ENCODE measurements at places on chromosomes 4 and X.

- no peak for DNase-seq
These were observed 172.8 kb upstream of the EDNRA start for GRCh38 chr4:147307896-147308674.

- no peak for DNase-seq
These were observed 71.5 kb downstream of the TSPAN5 start for GRCh38 chr4:98586962-98587354.

DNA sequence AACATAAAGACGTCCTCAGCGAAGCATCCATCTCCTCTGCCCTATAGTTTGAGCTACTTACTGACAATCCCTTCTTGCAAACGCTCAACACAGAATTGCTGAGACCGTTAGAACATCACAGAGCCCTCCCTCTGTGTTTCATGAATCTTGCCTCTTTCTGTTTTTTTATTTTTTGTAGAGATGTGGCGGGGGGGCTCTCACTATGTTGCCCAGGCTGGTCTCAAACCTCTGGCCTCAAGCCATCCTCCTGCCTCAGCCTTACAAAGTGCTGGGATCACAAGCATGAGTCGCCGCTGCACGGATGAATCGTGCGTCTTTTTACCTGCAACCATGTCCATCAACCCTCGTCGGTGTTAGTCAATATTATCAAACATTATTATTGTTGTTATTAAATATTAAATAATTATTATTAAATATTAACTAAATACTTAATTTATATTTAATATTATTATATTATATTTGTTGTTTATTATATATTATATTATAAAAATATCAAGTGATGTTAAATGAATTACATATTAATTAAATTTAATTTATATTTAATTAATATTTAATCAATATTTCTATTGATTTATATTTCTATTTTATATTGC lies 200.7 kb downstream of the CRLF2 start:
- no peak for DNase-seq

GRCh38 chr4:16764622-16765021 lies 133.8 kb downstream of the LDB2 start:
- DNase-seq = no peak

DNA sequence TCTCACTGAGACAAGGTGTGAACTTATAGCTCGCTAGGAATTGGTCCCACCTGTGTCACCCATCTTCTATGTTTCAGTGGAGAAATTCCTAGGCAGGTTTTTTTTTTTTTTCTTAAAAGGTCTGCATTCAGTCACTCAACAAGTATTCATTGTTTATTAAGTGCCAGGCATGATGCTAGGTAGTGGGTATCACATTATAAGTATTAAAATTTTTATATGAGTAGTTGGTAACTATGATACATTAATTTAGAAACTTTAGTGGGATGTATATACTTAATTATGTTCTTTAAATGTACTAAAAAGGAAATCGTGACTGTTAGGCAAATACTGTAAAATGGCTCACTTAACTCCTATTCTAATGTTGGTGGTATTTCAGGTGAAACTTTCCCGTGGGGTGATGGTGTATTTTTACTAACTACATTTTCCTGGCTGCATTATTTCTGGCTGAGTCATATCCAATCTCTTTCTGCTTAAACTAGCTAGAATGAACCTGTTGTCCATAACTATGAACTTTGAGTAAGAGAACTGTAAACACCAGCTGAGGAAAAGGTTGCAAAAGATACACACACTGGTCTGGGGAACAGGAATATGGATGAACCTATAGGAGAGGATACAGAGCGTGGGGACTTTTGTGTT lies 49.3 kb upstream of the MED14 start:
- DNase-seq = peak; percentile 31

DNA sequence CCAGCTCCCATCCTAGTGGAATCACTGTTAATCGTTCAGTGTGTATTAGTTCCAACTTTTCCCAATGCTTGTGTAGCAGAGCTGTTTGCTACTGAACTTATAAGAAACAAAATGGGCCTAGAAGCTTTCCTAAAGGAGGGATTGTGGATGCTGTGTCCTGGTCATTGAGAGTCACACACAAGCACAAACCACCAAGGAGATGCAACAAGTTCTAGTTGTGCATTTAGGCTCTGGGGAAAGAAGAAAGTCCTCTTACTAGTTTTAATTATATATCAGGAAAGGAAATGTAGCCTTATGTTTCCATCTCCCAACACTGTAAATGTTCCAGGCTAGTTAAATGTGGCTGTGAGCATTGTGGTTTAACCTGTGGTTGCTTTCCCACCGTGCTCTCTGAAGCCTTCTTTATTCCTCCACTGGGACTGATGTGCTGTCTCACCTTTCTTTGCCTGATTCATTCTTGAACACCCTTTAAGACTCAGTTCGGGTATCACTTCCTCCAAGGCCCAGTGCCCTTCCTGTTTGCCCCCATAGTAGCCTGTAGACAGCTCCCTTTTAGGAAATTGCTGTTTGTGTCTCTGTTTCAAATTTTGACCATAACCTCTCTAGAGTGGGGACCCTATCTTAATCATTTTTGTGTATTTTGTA lies 34.3 kb downstream of the ATP10D start:
- peak; percentile 21 for DNase-seq

DNA sequence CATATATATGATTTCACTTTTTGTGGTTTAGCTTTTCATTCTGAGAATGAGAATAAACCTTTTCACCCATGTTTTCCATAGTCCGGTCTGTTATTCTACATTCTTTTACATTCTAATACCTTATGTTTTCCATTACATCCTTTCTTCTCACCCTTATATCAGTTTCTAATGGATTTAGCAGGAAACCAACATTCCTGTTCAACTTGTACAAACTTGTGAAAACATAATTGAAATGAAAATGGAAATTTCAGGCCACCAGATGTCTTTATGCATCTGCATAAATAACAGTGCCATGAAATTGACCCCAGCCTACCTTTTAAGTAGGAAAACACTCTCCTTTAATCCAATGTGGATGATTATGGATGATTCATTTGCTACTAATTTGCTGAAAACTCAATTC lies 494.8 kb upstream of the ZFP42 start:
- DNase-seq = no peak

DNA sequence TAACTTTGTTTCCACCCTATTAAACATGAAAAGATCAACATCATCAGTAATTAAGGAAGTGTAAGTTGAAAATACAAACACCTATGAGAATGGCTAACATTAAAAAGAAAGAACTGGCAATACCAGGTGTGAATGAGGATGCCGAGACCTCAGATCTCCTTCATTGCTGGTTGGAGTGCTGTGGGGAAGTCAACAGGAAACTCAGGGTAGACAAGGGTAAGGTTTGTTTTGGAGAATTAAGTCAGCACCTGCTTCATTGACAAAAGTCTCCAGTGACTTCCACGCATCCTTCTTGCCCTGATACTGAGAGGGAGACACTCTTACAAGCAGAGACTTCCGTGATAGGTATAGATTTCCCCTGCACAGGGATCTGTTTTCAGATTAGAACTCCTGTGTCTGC lies 106.1 kb downstream of the IRF2 start:
- no peak for DNase-seq

DNA sequence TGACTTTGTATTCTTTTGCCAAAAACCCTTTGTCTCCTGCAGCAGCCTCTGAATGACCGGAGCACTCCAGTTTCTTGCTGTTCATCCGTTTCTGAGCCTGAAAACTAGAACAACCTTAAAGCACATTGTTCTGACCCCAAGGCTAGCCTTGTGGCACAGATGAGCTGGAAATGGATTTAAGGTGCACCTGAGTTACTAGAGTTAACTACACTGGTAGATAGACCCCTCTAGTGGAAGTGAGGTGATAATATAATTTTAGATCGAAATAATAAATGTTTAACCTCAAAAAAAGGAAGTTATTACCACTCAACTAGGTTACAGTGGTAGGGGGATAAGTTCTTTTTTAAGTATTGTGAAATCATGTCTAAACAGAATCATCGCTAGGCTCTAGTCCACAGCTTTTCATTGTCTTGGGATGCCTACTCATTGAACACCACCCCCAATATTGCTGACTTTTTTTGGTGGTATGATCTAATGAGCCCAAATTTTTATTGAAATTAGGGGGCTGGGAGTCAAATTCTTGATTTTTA lies 2.7 kb downstream of the PLS3 start:
- DNase-seq = no peak

DNA sequence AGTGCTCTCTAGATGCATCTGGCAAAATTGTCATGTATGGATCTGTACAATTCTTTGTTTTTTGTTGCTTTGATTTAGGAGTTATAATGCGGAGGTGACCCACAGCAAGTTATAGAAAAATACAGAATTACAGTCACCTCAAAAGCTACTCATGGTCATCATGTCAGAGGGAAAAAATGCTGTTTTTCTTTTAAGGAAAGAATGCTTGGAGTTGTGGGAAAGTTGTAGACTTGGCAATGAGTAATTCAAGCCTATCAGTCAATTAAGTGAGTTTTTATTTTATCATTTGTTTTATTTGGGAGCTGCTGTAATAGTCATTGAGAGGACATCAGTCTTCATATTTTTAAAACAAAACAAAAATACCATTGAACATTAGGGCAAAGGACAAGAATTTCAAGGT lies 16.4 kb downstream of the FHL1 start:
- no peak for DNase-seq

GRCh38 chr4:56618734-56619133 lies 62.4 kb downstream of the HOPX start:
- DNase-seq = no peak

DNA sequence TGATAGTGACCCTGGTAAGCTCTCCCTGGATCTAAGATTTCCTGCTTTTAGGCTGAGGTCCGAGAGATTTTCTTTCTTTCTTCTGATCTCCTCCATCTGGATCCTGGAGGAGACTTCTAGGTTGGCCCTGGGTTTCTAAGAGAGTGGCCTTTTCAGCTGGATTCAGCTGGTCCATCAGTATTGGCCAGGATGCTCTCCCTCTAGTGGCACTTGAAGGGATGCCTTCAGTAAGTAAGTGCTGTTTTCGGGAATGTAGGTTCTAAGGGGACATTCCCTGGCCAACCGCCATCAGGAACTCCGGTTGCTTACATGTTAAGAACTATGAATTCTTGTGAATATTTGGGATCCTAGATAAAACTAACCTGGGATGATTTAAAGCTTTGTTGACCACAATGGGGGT lies 56.9 kb downstream of the SERTM2 start:
- DNase-seq = no peak

- DNase-seq = no peak
These were observed 12.2 kb upstream of the FGF2 start for GRCh38 chr4:122814426-122814825.

GRCh38 chr4:139553751-139554641 lies 2.0 kb downstream of the SETD7 start:
- DNase-seq = no peak

DNA sequence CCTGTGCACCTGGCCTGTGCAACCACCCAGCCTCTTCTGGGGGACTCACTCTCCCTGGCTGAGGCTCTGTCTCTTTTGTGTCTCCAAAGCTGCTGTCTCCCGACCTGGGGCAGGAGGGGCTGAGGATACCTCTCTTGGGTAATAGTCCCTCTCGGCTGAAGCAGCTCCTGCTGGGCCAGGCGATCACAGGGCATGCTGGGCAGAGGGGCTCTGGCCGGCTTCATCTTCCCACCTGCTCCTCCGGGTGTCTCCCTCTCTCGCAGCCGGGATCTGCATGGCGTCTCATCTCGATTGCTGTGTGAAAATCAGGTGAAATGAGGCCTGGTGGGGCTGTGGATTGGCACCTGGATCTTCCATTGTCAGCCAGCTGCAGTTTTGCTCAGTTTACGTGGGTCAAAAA lies 53.2 kb downstream of the MGST2 start:
- DNase-seq = no peak

- no peak for DNase-seq
These were observed 40.5 kb upstream of the OGT start for GRCh38 chrX:71492231-71493065.

DNA sequence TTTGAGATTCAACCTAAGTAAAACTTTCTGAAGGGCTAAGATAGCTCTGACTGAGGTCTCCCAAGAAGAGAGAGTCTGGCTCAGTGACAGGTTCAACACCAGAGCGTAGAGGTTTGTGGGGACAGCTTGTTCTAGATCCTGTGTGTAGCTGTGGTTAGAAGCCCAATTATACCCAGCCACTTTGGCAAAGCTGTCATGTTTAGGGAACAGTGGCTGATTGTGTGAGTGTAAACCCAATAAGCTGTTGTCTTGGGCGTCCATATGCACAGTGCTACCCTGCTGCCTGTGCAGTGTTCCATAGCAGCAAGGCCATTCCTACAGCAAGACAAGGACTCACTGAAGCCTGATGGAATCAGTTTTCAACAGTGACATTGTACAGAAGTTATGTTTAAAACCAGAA lies 11.2 kb upstream of the SCRG1 start:
- DNase-seq = no peak

DNA sequence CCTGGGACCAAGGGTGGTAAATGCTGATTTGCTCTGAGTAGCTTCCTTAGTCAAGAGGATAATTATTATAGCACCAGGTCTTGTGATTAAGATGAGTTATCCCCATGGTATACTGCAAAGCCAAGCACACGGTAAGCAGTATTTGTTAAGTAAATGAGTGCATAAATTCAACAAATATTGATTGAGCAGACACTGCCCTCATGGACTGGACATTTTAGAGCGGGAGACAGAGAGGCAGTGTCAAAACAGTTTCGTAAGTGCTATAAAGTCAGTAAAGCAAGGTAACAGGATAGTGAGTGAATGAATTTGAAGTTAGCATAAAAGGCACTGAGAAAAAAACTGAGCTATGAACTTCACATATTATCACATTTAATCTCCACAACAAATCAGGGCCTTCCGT lies 13.9 kb downstream of the PHF8 start:
- DNase-seq = no peak

GRCh38 chrX:133414406-133415275 lies 648 bp downstream of the GPC4 start:
- no peak for DNase-seq

GRCh38 chrX:115553171-115553570 lies 7.8 kb upstream of the PLS3 start:
- DNase-seq = no peak

- no peak for DNase-seq
These were observed 1.4 kb downstream of the ARX start for GRCh38 chrX:25014366-25014838.

GRCh38 chr4:176498617-176499256 lies 179.0 kb downstream of the SPCS3 start:
- no peak for DNase-seq

DNA sequence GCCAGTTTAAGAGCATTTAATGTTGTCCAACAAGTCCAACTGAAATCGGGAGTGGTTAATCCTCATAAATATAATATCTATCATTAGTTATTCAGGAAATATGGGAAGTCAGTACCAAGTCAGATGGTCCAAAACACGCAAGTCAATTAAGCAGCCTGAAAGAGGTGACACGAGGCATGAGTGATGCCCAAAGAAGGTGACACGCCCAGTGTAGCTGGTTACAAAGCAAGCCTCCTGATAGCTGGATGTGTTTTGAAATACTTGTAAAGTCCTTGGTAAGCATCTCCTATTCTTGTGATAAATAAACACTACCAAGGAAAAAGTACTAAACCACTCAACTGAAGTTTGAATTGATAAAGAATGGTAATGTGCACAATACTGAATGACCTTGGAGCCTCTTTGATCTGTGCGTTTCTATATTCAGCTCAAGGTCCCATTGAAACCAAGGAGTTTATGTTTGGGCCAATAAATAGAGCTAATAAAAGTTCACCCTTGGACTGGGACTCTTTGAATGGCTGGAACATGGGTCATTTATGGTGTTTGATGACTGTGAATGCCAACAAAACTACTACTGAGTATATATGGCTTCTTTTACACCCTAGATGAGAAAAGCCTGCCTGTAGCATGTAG lies 93.2 kb upstream of the KLF3 start:
- DNase-seq = no peak

GRCh38 chrX:116272861-116273260 lies 102.3 kb downstream of the AGTR2 start:
- no peak for DNase-seq
